ENCODE measurements at places on chromosomes 2 and 18.

DNA sequence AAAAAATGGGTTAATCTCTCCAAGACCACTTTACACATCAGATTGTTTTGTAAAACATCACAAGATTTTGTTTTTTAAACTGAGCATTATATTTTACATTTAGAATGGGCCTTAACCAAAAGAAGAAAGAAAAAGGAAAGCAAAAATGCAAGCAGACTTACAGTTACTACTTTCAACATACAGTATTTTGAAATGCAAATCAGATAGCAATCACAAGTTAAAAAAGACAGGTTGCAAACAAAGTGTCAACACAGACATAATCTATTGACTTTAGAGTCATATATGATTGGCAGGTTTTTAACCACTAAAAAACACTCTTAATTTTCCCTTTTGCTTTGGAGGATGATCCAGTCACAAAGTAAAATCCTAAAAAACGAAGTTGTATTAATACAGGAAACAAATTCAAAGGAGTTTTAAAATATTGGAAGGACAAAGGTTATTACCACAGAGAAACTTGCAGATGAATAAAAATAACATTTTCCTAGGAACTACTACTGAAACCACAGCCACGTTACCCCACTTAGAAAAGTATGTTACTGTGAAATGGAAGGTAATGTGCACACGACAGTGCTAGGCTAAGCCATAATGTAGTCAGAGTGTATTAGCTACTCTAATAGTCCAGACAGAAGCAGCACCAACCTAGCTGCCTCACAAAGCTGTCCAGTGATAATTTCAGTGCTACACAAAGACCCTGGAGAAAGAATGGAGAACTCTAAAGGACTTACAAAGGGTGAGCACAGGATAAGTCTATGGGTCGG, 22.9 kb downstream of the DARS1 start:
- DNase-seq: no peak

DNA sequence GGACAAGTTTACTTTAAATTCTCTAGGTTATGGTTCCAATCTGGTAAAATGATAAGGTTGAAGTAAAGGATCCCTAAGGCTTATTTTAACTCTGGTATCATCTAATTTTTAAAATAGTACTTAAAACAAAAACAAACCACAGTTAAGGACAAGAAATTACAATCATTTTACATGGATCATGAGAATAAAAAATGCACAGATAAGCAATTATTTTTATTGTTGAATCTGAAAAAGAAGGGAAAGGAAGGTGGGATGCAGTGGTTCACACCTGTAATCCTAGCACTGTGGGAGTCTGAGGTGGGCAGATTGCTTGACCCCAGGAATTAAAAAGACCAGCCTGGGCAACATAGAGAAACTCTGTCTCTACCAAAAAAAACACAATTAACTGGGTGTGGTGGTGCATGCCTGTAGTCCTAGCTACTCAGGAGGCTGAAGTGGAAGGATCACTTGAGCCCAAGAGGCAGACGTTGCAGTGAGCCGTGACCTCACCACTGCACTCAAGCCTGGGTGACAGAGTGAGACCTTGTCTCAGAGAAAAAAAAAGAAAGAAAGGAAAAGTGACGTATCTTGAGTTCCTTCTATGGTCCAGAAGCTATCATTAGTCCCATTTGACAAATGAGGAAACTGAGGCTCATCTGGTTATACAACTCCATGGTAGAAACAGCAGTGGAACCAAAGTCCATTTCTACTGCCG, 2.5 kb downstream of the TNFAIP6 start:
- DNase-seq: no peak

DNA sequence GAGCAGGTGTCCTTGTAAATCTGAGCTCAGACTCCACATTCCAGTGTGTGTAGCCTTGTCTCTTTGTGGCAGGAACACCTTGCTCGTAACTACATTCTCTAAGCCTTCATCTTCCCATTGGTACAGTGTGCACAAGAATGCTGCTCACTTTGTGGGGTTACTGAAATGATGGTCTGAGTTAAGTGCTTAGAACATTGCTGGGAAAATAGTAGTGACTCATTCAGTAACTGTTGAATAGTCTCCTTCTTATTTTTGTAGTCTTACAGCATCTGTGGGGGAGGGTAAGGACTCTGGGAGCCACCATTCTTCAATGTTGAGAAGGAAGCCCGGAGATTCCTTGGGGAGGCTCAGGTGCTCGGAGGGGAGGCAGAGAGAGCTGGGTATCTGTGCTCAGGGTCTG, 236.0 kb upstream of the HDAC4 start:
- no peak for DNase-seq

DNA sequence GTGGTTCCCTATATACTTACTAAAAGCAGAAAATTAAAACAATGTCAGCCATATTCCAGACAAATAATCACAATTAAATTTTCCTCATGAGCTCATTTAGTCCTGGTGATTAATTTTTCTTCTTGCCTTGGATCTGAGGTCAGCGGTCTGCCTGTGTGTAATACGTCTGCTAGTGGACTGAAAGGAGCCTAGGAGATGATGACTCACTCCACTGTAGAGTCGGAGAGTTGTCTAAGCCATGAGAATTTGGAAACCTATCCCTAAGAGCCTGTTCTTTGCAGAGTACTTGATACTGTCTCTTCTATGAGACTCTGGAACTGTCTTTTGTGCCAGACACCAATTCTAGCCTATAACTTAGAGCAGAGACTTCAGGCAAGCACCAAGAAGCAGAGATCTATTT, 94.2 kb upstream of the RAB27B start:
- DNase-seq: no peak

- no peak for DNase-seq
Observed at GRCh38 chr2:239462671-239463506, 62.1 kb upstream of the HDAC4 start.

- DNase-seq: no peak
Observed at GRCh38 chr2:158045362-158045761, 56.3 kb upstream of the UPP2 start.

- DNase-seq: no peak
Observed at GRCh38 chr2:45946023-45946422, 294.5 kb downstream of the PRKCE start.

GRCh38 chr2:108627911-108628567, 91.2 kb upstream of the RANBP2 start:
- no peak for DNase-seq

DNA sequence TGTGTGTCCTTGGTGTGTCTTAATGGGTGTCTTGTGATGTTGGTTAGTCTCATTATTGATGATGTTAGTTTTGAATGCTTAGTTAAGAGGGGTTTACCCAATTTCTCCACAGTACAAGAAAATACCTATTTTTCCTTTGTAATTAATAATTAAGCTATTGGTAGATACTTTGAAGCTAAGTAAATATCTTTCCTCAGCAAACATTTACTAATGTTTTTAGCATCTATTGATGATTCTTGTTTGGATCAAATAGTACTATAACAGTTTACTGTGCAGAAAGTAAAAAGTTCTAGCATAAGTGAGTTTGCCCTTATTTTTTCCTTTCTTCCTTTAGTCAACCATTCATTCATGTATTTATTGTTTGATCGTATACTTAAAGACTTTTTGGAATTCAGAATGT, 19.1 kb downstream of the MAP3K20 start:
- DNase-seq: no peak

- no peak for DNase-seq
Observed at GRCh38 chr2:36516136-36516870, 81.7 kb downstream of the FEZ2 start.

GRCh38 chr2:144936442-144936841, 416.5 kb upstream of the ZEB2 start:
- no peak for DNase-seq

DNA sequence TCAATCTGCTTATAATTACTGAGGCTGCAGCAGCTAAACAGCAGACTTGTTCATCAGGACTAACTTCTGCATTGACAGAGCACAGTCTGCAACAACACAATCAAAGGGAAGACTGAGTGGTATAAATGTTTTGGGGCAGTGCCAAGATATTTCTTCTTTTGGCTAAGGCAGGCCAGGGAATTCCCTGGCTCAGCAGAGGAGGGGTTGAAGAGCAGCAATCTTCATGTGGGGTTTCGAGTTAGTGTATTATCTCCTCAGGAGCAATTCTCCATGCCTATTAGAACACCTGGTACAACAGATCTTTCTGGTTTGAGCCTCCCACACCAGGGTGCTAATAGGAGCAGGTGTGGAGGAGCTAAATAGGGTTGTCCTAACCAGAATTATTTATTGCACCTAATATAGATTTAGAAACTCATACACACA, 103.0 kb upstream of the STK17B start:
- peak; percentile 24 for DNase-seq

- no peak for DNase-seq
Observed at GRCh38 chr2:31365348-31365747, 49.2 kb downstream of the XDH start.

DNA sequence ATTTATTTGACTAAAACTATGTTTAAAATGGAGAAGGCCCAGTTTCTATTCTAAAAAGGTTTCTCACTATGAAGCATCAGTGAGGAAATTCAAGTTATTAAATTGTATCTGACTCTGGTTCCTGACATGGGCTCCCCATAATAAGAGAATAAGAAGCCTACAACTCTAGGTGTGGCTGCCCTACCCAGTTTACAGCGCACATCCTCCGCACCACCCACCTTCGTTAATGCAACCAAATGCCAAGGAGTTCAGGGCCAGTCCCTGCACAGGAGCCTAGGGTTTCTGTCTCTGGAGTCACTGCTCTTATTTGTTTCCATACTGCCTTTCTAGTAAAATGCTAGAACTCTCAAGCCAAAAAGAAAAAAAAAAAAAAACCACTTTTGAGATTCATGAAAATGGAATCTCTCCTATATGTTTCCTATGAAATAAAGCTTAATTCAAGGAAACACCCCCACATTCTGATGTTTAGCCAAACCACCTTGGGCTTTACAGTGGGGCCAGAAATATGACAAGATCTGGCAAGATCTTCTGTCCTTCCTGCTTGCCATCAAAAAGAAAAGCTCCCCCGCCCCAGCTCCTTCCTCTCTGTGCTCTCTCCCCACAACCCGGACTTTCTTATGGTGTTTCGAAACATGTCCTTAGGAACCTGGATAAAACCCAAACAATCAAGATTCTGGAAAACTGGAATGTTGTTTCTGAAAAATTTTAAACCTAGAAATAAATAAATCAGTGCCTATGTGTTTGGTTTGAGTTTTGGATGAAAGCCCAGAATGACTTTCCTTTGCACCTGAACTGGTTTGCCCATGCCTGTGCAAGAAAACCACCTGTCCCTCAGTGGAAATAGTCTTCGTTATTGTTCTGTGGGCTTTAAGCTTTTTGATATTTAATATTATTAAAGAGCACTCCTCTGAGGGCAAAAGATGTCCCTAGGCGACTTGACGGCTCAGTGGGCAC, 136.7 kb downstream of the SP3 start:
- DNase-seq: no peak

- DNase-seq: no peak
Observed at GRCh38 chr2:11410101-11410500, 55.9 kb downstream of the E2F6 start.

Measured in activated naive CD8-positive, alpha-beta T cell treated with anti-CD3 and anti-CD28 coated beads for 36 hours (primary cell).